Gastrocnemius medialis (tissue), 4 donors: ENCODE measurements at places on chromosomes 5 and 9. TPM values are rescaled to one million over a fixed set of nuclear protein-coding genes. Genes with fewer than 3 reads are reported as not detected.

The PCDH1 gene
- 17.6 TPM for total RNA-seq

The SYNPO gene
- 531 TPM for total RNA-seq

The F12 gene
- total RNA-seq, result not detected

The ENTREP1 gene
- total RNA-seq, result 26.8 TPM

The PNPLA7 gene
- 10.5 TPM for total RNA-seq

The IFNA4 gene
- total RNA-seq, result not detected

The MEIKIN gene
- not detected for total RNA-seq

The WDR70 gene
- 24.8 TPM for total RNA-seq

The IFNB1 gene
- total RNA-seq, result not detected

The NIPAL4 gene
- total RNA-seq, result not detected

The ABO gene
- total RNA-seq, result 2.4 TPM

The C5orf46 gene
- not detected for total RNA-seq

The RGS7BP gene
- total RNA-seq, result 0.16 TPM

The IRX1 gene
- total RNA-seq, result not detected

The GLRA1 gene
- not detected for total RNA-seq

The ANKRD34B gene
- not detected for total RNA-seq

The TLR4 gene
- total RNA-seq, result 10.3 TPM

The DND1 gene
- total RNA-seq, result 0.20 TPM

The SLC45A2 gene
- not detected for total RNA-seq

The LNPEP gene
- total RNA-seq, result 32.9 TPM

The CNTFR gene
- 146 TPM for total RNA-seq

The ACTBL2 gene
- total RNA-seq, result not detected

The SPAG8 gene
- total RNA-seq, result 0.53 TPM

The SHLD3 gene
- total RNA-seq, result 3.3 TPM

The COX7C gene
- 728 TPM for total RNA-seq

The HMCN2 gene
- total RNA-seq, result 8.2 TPM

The GRM6 gene
- not detected for total RNA-seq

The PCDHGB4 gene
- 2.1 TPM for total RNA-seq

The PPP3R2 gene
- total RNA-seq, result not detected

The CD180 gene
- 0.22 TPM for total RNA-seq

The CCL28 gene
- total RNA-seq, result 0.16 TPM

The MRPL22 gene
- total RNA-seq, result 22.5 TPM

The MORN5 gene
- total RNA-seq, result not detected

The CAMK2A gene
- 78.1 TPM for total RNA-seq

The OR1J2 gene
- total RNA-seq, result not detected

The SLC34A1 gene
- not detected for total RNA-seq

The GFPT2 gene
- 2.1 TPM for total RNA-seq

The TTC1 gene
- 67.9 TPM for total RNA-seq

The TNFSF15 gene
- not detected for total RNA-seq
